ENCODE measurements at places on chromosomes 1 and 21. TPM values are rescaled to one million over a fixed set of nuclear protein-coding genes. Genes with fewer than 3 reads are reported as not detected.
A peak's percentile ranks its signal among the peaks of the same experiment; 100 is the strongest.

Gene STUM
- not detected for total RNA-seq

- no peak for DNase-seq
- H3K4me3 ChIP-seq: no peak overlapping the region
- no peak overlapping the region for H3K27ac ChIP-seq
- no peaks in the 10 kb centered on the region for H3K27me3 ChIP-seq
- no peaks in the 10 kb centered on the region for H3K36me3 ChIP-seq
These were observed 6.3 kb upstream of the GOLT1A start for GRCh38 chr1:204219971-204220616.

Gene ADPRS
- 22.6 TPM for total RNA-seq

DNA sequence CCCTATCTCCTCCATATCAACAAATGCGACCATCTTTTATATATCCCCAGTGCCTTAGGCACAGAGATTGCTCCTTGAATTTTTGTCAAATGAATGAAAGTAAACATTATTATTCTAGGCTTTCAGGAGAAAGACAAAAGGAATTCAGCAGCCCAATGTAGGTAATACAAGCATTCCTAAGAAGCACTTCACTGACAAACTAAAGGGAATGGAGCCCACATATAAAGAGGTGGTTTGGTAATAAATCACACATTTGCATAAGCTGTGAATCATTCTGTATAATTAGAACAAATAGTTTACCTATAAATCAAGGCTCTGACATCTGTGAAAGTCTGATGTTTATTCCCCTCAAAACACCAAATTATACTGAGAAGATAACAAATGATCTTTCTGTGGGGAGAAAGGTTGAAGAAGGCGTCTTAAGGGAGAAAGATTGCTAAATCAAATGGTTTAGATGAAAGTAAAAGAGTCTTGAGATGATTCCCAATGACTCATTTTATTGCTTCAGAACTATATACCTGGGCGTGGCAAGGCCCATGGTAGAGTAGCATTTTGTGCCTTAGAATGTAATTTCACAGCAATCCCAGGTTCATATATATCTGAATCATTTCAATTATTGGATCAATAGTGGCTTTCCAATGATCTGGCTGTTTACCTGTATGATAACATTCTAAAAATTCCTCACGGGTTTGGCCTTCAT is 558.1 kb downstream of the AGBL4 start:
- H3K4me3 ChIP-seq: no peak overlapping the region
- DNase-seq: no peak
- H3K36me3 ChIP-seq: no peaks in the 10 kb centered on the region
- no peaks in the 10 kb centered on the region for H3K27me3 ChIP-seq
- no peaks in the 10 kb centered on the region for H3K4me1 ChIP-seq

DNA sequence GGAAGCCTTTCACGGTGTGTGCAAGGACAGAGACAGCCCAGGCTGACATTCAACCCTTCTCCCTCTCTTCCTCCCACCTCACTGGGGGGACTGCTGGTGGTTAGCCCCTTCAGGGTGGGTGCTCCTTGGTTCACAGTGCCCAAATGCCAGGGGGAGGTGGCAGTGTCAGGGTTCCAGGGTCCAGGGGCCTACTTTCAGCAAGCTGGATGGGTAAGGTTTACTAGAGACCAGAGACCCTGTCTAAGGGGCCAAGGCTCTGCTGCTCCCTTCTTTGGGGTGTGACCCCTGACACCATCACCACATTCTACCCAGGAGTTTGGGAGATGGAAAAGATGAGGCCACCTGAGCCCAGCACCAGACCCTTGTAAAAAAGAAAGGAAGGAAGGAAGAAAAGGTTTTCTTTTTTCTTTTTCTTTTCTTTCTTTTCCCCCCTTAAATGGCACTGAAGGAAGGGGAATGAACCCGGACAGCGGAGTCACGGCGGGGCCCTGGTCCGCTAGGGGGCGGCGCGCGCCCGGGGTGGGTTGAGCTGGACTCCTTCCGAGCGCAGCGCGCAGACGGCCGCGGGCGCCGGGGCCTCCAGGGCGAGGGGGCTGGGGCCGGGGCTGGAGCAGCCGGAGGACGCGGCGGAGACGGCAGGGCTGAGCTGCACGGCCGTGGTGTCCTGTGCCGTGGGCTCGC is 18.8 kb downstream of the KNCN start:
- no peaks in the 10 kb centered on the region for H3K36me3 ChIP-seq
- peaks cover 12% of the 10 kb centered on the region for H3K4me1 ChIP-seq
- peaks cover 10% of the 10 kb centered on the region for H3K27me3 ChIP-seq
- no peak overlapping the region for H3K4me3 ChIP-seq

Gene BTG3
- 84.0 TPM for total RNA-seq

GRCh38 chr1:223720971-223721591 is 8.7 kb downstream of the CAPN2 start:
- H3K27ac ChIP-seq: no peak overlapping the region
- no peak for DNase-seq
- H3K4me1 ChIP-seq: peaks cover 82% of the 10 kb centered on the region
- no peak overlapping the region for H3K4me3 ChIP-seq
- H3K36me3 ChIP-seq: peaks cover 78% of the 10 kb centered on the region

DNA sequence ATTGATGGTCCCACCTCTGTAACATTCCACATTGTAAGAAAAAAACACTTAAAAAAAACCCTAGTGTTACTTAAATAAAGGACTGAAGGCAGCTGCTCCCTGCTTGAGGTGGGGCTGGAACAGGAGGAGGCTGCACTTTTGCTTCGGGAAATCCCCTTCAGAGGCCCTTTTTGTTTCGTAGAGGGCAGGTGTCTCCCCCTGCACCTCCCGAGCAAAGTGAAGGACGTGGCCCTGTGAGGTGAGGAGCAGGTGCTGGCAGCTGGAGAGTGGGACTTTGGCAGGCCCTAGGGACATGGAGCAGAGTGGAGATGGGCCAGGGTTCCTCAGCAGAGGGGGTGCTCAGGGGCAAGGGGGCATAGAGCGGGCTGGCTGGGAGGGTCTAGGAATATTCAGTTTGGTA is 33.4 kb upstream of the WNT4 start:
- H3K4me1 ChIP-seq: no peaks in the 10 kb centered on the region
- no peak overlapping the region for H3K4me3 ChIP-seq
- H3K27me3 ChIP-seq: no peaks in the 10 kb centered on the region
- H3K36me3 ChIP-seq: no peaks in the 10 kb centered on the region
- no peak overlapping the region for H3K27ac ChIP-seq

GRCh38 chr1:195763907-195764374 is 844.3 kb downstream of the KCNT2 start:
- no peaks in the 10 kb centered on the region for H3K4me1 ChIP-seq
- H3K36me3 ChIP-seq: no peaks in the 10 kb centered on the region
- no peak overlapping the region for H3K4me3 ChIP-seq
- DNase-seq: no peak
- no peak overlapping the region for H3K27ac ChIP-seq
- H3K27me3 ChIP-seq: no peaks in the 10 kb centered on the region

Gene VWA5B1
- total RNA-seq: 0.08 TPM

Gene IARS2
- 18.9 TPM for total RNA-seq

DNA sequence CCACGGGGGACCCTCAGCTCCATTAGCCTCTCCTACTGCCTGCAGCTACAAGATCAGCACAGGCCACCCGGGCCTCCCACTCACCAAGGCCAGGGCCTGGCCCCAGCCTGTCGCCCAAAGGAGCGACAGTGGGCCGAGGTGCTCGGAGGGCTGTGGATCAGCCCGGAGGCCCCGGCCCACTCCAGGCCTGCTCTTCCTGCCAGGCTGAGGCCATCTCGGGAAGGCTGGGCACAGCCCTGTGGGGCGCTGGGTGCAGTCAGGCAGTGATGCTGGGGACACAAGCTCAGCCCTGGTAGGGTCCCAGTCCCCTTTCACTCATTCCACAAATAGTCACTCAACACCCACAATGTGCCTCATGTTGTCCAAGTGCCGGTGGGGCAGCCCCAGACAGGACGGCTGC is 58.8 kb downstream of the CASZ1 start:
- DNase-seq: no peak
- no peak overlapping the region for H3K27ac ChIP-seq
- no peaks in the 10 kb centered on the region for H3K36me3 ChIP-seq
- no peaks in the 10 kb centered on the region for H3K4me1 ChIP-seq
- no peaks in the 10 kb centered on the region for H3K27me3 ChIP-seq

DNA sequence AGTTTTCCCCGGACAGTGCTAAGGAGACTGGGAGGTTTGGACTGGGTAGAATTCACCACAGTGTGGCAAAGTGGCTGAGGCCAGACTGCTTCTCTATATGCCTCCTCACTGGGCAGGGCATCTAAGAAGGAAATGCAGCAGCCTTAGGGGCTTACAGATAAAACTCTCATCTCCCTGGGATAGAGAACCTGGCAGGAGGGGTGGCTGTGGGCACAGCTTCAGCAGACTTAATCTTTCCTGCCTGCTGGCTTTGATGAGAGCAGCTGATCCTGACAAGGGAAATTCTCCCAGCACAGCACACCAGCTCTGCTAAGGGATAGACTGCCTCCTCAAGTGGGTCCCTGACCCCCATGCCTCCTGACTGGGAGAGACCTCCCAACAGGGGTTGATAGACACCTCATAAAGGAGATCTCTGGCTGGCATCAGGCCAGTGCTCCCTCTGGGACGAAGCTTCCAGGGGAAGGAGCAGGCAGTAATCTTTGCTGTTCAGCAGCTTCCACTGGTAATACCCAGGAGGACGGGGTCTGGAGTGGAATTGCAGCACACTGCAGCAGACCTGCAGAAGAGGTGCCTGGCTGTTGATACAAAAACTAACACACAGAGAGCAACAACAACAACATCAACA is 25.2 kb downstream of the KIFAP3 start:
- H3K36me3 ChIP-seq: peaks cover 35% of the 10 kb centered on the region
- H3K4me3 ChIP-seq: no peak overlapping the region
- H3K4me1 ChIP-seq: no peaks in the 10 kb centered on the region
- H3K27ac ChIP-seq: no peak overlapping the region

- no peak overlapping the region for H3K4me3 ChIP-seq
- H3K27ac ChIP-seq: no peak overlapping the region
- H3K36me3 ChIP-seq: no peaks in the 10 kb centered on the region
- no peaks in the 10 kb centered on the region for H3K4me1 ChIP-seq
- H3K27me3 ChIP-seq: peaks cover 11% of the 10 kb centered on the region
These were observed 6.9 kb downstream of the CD1B start for GRCh38 chr1:158324395-158324794.

- peaks cover 17% of the 10 kb centered on the region for H3K4me1 ChIP-seq
- DNase-seq: no peak
- no peak overlapping the region for H3K4me3 ChIP-seq
- H3K27me3 ChIP-seq: peaks cover 43% of the 10 kb centered on the region
These were observed 2.1 kb downstream of the KCNN3 start for GRCh38 chr1:154867841-154868605.

DNA sequence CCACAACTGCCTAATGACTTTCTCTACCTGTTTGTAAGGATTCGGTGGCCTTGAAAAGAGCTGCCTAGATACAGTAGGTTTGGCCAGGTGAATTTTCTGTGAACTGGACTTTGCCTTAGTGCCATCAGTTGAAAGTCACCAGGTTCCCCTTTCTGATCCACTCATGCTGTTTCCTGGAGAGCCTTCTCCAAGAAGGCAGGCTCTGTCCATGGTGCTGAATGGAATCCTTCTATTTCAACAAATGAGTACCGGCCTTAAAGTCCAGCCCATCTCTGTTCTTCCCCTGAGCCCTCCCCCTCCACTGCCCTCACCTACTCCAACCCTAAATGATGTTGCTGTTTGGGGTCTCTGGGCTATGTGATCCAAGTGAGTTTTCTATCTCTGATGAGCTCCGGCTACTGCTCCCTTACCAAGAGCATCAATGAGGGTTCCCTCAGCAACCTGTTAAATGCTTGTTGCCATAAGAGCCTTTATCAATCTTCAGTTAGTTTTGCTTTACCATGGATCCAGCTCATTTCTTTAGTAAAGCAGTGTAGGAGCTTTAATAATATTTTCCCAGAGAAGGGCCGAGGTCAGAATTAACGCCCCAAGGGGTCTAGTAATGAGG is 500.4 kb downstream of the PTPRU start:
- DNase-seq: no peak
- peaks cover 6% of the 10 kb centered on the region for H3K27me3 ChIP-seq
- H3K4me3 ChIP-seq: no peak overlapping the region

GRCh38 chr1:216750031-216750627 is 26.9 kb upstream of the ESRRG start:
- DNase-seq: no peak
- no peaks in the 10 kb centered on the region for H3K36me3 ChIP-seq
- H3K4me1 ChIP-seq: no peaks in the 10 kb centered on the region
- H3K4me3 ChIP-seq: no peak overlapping the region

DNA sequence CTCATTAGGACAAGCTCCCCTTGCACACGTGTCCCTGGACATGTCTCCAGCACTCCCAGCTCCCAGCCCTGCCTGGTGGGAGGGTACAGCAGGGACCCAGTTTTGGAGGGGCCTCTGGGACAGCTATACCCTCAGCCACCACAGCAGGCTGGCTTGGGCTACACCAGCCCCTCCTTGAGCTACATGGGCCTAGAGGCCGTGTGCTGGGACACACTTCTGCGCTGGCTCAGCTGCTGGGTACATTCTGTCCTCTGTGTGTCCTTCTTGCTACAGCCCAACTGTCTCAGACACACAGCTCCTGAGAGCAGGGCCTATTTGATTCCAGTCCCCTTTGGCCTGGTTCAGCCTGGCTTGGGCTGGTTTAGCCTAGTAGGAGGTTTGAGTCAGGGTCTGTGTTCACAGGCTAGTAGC is 26.7 kb downstream of the DMAP1 start:
- no peak for DNase-seq
- no peak overlapping the region for H3K4me3 ChIP-seq
- peaks cover 7% of the 10 kb centered on the region for H3K4me1 ChIP-seq
- no peaks in the 10 kb centered on the region for H3K27me3 ChIP-seq
- H3K27ac ChIP-seq: no peak overlapping the region

Gene ATP1A4
- total RNA-seq: not detected

Gene RAB3B
- total RNA-seq: not detected

Gene HSPB7
- not detected for total RNA-seq

Gene FCER1G
- total RNA-seq: 2.0 TPM

- H3K4me1 ChIP-seq: no peaks in the 10 kb centered on the region
- H3K27me3 ChIP-seq: no peaks in the 10 kb centered on the region
- no peak for DNase-seq
- no peak overlapping the region for H3K27ac ChIP-seq
- H3K36me3 ChIP-seq: no peaks in the 10 kb centered on the region
These were observed 440.4 kb upstream of the RUNX1 start for GRCh38 chr21:35489389-35489980.

GRCh38 chr1:150613061-150613920 is 16.1 kb downstream of the ENSA start:
- DNase-seq: peak; percentile 34
- H3K36me3 ChIP-seq: peaks cover 3% of the 10 kb centered on the region

DNA sequence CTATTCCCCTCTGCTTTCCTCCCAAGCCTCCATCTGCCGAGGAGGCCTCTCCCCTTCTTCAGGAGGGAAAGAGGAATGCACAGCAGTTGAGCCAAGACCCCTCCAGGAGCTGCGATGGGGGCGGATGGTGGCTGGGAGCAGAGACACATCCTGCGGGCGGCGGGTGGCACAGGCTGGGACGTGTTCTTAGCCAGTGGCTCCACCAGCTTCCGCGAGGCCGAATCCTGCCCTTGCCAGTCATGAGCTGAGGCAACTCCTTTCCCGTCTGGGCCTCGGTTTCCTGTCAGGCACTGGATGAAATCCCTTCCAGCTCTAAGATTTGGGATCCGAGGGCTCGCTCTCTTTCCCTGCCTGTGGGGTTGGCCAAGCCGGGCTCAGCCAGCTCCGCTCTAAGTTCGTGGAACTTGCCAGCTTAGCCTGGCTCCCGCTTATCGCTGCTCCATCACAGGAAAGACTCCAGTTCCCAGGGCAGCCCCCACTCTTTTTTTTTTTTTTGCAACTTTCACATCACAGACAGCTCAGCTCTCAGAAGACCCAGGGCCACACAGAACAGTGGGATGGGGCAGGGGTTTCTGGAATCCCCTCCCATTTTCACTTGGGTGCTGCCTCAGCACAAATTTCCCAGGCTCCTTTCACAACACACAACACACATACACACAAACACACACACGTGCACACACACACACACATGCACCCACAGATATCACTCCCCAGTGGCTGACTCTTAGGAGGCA is 506 bp downstream of the MYOM3 start:
- DNase-seq: no peak
- peaks cover 9% of the 10 kb centered on the region for H3K4me1 ChIP-seq
- no peak overlapping the region for H3K27ac ChIP-seq
- no peak overlapping the region for H3K4me3 ChIP-seq
- no peaks in the 10 kb centered on the region for H3K27me3 ChIP-seq
- H3K36me3 ChIP-seq: no peaks in the 10 kb centered on the region

Measured in CD4-positive, alpha-beta T cell (primary cell).